ENCODE measurements at places on chromosomes 5 and 9. TPM values are rescaled to one million over a fixed set of nuclear protein-coding genes. Genes with fewer than 3 reads are reported as not detected.

DNA sequence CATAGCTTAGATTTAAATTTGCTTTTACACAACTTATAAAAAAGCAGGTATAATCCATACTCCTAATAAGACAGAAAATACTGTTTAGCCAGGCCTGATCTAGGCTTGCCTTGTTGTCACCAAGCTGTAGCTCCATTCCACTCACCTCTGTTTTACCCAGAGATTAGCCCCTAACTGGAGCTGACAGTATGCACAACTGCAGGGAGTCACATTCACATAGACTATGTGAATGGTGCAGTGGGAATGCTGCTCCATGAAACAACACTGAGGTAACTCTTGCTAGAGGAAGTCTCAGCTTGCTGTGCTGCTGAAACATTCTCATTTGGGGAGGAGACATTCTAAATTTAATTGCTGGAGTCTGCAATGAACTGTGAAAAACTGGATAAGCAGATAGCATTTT, 209.1 kb downstream of the TMEM232 start:
- DNase-seq: no peak

SLC6A19 gene
- polyA plus RNA-seq: not detected

NIPAL4 gene
- 12.6 TPM for polyA plus RNA-seq

NUTM2G gene
- not detected for polyA plus RNA-seq

DNA sequence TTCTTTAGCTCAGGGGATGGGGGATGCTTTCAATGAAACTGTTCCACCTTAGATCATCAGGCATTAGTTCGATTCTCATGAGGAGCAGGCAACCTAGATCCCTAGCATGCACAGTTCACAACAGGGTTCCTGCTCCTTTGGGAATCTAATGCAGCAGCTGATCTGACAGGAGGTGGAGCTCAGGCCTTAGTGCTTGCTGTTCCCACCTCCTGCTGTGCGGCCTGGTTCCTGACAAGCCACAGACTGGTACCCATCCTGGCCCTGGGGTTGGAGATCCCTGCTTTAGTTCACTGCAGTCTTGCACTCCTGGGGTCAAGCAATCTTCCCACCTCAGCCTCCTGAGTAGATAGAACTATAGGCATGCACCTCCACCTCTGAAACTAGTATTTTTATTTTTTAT, 1369.8 kb upstream of the NUDT12 start:
- no peak for DNase-seq

GRCh38 chr9:126591922-126592321, 21.8 kb upstream of the LMX1B start:
- DNase-seq: no peak

GRXCR2 gene
- polyA plus RNA-seq: 0.03 TPM

Measured in keratinocyte (primary cell).